ENCODE measurements at places on chromosomes 3 and 15.

DNA sequence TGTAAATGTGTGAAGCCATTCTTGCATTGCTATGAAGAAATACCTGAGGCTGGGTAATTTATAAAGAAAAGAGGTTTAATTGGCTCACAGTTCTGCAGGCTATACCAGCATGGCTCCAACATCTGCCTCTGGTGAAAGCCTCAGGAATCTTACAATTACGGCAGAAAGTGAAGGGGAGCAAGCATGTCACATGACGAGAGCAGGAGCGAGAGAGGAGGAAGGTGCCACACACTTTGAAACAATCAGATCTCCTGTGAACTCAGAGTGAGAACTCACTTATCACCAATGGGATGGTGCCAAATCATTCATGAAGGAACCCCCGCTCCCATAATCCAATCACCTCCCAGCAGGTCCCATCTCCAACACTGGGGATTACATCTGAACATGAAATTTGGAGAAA is 213.6 kb upstream of the TSC22D2 start:
- H3K4me3 ChIP-seq, result no peak overlapping the region
- no peaks in the 10 kb centered on the region for H3K36me3 ChIP-seq
- no peaks in the 10 kb centered on the region for H3K4me1 ChIP-seq
- no peak overlapping the region for H3K27ac ChIP-seq
- peaks cover 3% of the 10 kb centered on the region for H3K27me3 ChIP-seq
- no peak for DNase-seq

DNA sequence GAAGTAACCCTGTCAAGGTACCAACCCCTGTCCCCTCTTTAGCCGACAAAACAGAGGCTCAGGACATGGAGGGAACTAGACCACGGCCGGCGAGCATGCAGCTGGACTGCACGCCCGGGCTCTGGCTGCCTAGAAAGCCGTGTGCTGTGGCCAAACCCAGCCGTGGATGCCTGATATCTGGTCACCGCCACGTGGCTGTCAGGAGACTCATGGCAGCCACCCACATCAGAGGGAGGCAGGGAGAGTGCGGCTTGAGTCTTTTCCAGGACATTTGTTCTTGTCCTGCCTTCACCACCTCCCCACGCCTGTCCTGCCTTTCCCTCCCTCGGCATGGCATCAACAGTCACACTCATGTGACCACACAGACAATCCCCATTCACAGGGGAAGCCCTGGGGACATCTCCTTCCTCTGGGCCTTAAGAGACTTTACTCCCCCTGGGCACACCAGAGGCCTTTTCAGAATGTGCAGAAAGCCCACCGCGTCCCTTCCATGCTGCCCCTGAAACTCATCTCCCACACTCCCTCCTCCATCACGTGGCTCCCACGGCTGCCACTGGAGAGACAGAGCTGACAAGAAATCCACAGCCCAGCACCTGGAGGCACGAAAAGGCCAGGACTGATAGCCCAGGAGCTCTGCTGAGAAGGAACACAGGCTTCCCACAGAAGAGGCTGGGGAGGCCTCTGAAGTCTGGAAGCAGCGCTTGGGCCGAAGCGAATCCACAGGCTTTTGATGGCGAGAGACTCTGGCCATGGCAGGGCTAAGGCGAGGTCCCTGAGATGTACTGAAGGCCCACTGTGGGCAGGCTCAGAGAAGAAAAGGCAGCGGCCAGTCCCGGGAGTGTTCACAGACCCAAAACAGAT is 71.2 kb upstream of the IQSEC1 start:
- H3K4me3 ChIP-seq, result no peak overlapping the region
- H3K27ac ChIP-seq, result no peak overlapping the region
- DNase-seq, result no peak
- H3K36me3 ChIP-seq, result no peaks in the 10 kb centered on the region

DNA sequence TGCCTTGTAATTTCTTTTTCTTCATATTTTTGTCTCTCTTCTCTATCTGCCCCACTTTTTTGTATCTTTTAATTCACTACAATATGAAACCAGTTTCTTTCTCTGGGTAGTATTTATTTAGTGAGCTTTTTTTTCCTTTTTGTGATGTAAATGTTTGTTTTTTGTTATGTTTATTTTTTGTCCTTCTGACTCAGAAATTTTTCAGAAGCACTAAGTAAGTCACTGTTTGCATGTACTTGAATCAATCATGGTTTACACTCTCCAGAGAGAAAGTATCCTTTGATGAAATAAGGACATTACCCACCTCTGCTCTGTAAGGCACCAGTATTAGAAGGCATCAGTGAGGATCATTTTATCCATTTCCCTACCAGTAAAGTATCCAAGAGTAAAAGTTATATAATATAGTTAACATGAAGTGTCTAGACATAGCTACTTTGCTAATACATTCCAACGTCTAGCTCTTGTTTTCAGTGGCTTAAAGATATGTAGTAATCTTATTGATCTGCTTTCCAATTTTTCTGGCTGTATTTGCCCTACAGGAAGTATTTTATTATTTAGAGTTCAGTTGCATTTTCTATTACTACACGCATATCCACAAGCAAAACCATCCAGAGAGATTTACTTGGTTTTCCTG is 25.4 kb downstream of the FILIP1L start:
- no peaks in the 10 kb centered on the region for H3K36me3 ChIP-seq
- H3K4me3 ChIP-seq, result no peak overlapping the region
- no peak for DNase-seq
- H3K27me3 ChIP-seq, result peaks cover 3% of the 10 kb centered on the region
- no peak overlapping the region for H3K27ac ChIP-seq

DNA sequence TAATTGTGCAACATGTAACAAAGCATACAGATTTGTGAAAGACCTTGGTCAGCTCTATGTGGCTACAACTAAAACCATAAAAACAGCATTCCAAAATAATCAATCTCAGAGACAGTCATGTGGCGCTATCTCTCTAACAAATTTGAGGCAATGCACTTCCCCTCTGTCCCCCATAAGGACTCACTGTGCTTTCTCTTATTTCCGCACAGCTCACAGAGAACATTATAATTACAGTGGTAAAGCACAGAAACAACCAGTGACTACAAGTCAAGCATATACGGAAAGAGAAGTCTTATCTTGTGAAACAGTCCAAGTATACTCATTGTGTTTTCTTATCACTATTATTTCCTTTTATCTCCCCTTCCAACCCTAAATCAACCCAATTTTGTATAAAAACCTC is 64.3 kb downstream of the RYK start:
- no peaks in the 10 kb centered on the region for H3K27me3 ChIP-seq
- peaks cover 35% of the 10 kb centered on the region for H3K36me3 ChIP-seq
- DNase-seq, result no peak
- H3K27ac ChIP-seq, result no peak overlapping the region

DNA sequence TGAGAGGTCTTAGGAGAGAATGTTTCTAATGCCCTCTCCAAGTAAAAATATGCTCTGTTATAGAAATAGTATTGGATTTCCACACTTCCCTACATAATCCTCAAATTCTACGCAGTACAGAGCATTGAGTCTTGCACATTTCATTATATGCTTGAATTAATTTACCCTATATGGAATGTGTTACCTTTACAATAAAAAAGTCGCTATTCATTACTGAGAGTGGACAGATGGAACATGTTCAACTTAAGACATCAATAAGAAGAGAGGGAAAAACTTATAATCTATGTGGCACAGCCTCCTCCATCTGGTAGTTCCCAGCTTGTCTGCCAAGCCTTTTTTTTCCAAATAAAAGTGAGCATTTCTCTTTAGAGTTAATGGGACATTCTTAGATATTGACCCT is 417.9 kb downstream of the MECOM start:
- no peak overlapping the region for H3K4me3 ChIP-seq
- no peak overlapping the region for H3K27ac ChIP-seq
- peaks cover 39% of the 10 kb centered on the region for H3K4me1 ChIP-seq
- peaks cover 5% of the 10 kb centered on the region for H3K27me3 ChIP-seq
- no peaks in the 10 kb centered on the region for H3K36me3 ChIP-seq
- DNase-seq, result no peak

- DNase-seq, result no peak
- H3K4me1 ChIP-seq, result no peaks in the 10 kb centered on the region
- H3K36me3 ChIP-seq, result no peaks in the 10 kb centered on the region
- H3K4me3 ChIP-seq, result no peak overlapping the region
- no peak overlapping the region for H3K27ac ChIP-seq
Measured at GRCh38 chr3:161866176-161866575, 369.6 kb downstream of the OTOL1 start.

GRCh38 chr3:18951333-18951732 is 197.0 kb upstream of the KCNH8 start:
- DNase-seq, result no peak
- H3K27ac ChIP-seq, result no peak overlapping the region
- no peak overlapping the region for H3K4me3 ChIP-seq
- H3K36me3 ChIP-seq, result no peaks in the 10 kb centered on the region
- H3K27me3 ChIP-seq, result no peaks in the 10 kb centered on the region

DNA sequence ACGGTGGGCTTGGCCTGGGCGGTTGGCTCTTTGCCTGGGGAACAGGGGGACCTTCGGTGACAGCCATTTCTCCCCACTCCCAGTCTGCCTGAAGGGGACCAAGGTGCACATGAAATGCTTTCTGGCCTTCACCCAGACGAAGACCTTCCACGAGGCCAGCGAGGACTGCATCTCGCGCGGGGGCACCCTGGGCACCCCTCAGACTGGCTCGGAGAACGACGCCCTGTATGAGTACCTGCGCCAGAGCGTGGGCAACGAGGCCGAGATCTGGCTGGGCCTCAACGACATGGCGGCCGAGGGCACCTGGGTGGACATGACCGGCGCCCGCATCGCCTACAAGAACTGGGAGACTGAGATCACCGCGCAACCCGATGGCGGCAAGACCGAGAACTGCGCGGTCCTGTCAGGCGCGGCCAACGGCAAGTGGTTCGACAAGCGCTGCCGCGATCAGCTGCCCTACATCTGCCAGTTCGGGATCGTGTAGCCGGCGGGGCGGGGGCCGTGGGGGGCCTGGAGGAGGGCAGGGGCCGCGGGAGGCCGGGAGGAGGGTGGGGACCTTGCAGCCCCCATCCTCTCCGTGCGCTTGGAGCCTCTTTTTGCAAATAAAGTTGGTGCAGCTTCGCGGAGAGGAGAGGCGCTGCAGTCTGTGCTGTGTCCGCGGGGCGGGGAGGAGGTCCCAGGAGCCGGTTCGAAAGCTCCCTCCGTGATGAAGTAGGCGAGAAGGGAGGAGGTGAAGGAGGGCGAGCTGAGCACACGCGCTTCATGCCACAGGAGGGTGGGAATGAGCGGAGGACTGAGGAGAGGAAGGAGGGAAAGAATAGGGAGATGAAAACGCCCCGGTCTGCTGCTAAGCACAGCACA is 9.6 kb downstream of the CLEC3B start:
- H3K4me3 ChIP-seq, result peak overlapping the region; percentile 73
- no peak for DNase-seq
- no peaks in the 10 kb centered on the region for H3K36me3 ChIP-seq
- peaks cover 59% of the 10 kb centered on the region for H3K27me3 ChIP-seq

DNA sequence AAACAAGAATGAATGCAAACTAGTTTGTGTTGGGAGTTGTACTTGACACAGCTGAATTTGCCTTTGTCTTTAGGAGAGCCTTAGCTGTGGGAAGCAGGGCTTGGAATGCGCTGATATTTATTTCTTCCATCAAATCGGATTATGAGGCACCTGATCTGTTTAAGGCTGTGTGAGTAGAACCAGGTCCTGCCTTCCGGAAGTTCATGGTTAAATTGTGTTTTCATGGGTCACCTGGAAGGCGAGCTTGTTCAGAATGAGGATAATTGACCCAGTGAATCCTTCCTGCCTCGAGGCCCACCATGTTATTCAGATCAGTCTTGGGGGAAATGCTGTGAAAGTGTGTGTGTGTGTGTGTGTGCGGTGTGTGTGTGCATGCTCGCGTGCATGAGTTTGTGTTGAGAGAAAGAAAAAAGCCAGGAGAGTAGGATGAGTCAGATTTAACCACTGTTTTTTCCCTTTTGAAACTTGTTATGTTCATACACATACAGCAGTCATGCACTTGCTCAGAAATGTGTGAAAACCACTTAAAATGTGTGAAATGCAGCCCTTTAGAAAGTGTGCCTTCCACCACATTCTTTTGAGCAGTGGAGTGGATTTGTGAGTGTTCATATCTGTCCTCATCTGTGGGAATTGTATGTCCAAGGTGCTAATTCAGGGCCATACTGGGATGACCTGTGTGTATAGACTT is 36.7 kb downstream of the SMAD3 start:
- H3K27ac ChIP-seq, result no peak overlapping the region
- DNase-seq, result no peak
- peaks cover 10% of the 10 kb centered on the region for H3K36me3 ChIP-seq
- H3K27me3 ChIP-seq, result no peaks in the 10 kb centered on the region
- peaks cover 58% of the 10 kb centered on the region for H3K4me1 ChIP-seq

GRCh38 chr3:131636266-131636775 is 133.6 kb upstream of the MRPL3 start:
- no peak overlapping the region for H3K27ac ChIP-seq
- no peaks in the 10 kb centered on the region for H3K4me1 ChIP-seq
- peaks cover 19% of the 10 kb centered on the region for H3K27me3 ChIP-seq
- no peak for DNase-seq

GRCh38 chr15:95511671-95512070 is 818.8 kb upstream of the NR2F2 start:
- H3K36me3 ChIP-seq, result no peaks in the 10 kb centered on the region
- H3K27ac ChIP-seq, result no peak overlapping the region
- DNase-seq, result no peak
- no peaks in the 10 kb centered on the region for H3K27me3 ChIP-seq

DNA sequence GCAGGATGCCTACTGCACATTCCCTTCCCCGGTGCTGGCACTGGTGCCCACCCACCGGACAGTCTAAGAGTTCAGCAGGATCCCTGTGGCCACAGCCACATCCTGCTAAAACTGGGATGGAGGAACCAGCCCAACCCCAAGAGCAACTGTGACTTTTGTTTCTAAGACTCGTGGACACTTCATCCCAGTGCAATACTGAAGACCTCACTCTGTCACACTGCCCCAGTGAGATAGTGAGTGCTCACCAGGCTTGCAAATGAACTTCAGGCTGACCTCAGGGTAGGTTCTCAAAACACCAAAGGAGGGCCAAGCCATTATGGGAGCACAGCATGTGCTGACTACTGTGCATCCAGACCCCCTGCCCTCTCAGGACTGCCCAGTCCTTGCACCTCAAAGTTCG is 46.7 kb upstream of the MTMR14 start:
- H3K4me3 ChIP-seq, result no peak overlapping the region
- peaks cover 6% of the 10 kb centered on the region for H3K4me1 ChIP-seq
- no peaks in the 10 kb centered on the region for H3K36me3 ChIP-seq

DNA sequence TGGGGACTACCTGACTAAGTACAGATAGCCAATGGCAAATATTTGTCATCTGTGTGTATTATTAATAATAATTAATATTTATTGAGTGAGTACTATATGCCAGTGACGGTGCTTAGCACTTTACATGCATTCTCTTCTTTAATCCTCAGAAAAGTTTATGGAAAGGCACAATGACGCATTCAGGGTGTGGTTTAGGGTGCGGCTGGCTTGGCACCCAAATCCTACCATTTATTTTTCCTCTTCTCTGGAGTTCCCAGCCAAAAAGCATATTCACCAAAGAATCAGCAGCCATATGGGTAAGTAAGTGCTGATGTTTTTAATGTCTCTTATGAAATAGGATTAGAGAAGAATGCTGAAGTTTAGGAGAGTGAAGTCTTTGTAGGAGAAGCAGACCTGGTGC is 140.4 kb upstream of the TP63 start:
- H3K36me3 ChIP-seq, result no peaks in the 10 kb centered on the region
- no peak overlapping the region for H3K4me3 ChIP-seq
- no peaks in the 10 kb centered on the region for H3K4me1 ChIP-seq
- no peak overlapping the region for H3K27ac ChIP-seq

GRCh38 chr3:190426806-190427507 is 22.7 kb downstream of the TMEM207 start:
- H3K27ac ChIP-seq, result no peak overlapping the region
- no peaks in the 10 kb centered on the region for H3K4me1 ChIP-seq
- DNase-seq, result no peak
- no peaks in the 10 kb centered on the region for H3K27me3 ChIP-seq
- H3K36me3 ChIP-seq, result no peaks in the 10 kb centered on the region

All from type B pancreatic cell (in vitro differentiated cells).